ENCODE measurements at places on chromosomes 6 and 20.

DNA sequence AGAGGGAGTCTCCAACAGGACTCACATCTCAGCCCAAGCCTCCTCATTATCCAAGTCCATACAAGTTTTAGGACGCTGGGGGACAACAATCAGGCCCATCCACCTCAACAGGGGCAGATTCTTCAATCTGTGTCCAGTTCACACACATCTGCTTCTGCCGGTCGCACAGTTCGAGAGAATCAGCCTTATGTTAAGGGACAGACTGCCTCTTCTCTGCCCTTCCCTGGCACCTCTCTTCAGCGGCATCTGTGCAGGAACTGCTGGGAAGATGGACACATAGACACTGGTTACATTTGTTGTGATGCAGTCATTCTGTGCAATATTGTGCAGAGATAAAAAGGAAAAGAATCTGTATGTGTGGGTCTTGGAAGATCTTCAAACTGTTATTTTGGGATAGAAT, 21.0 kb downstream of the ULBP1 start:
- no peak for DNase-seq
- no peaks in the 10 kb centered on the region for H3K36me3 ChIP-seq
- no peak overlapping the region for H3K27ac ChIP-seq
- peaks cover 4% of the 10 kb centered on the region for H3K4me1 ChIP-seq
- H3K4me3 ChIP-seq = no peak overlapping the region

- no peaks in the 10 kb centered on the region for H3K4me1 ChIP-seq
- H3K4me3 ChIP-seq = no peak overlapping the region
- no peaks in the 10 kb centered on the region for H3K27me3 ChIP-seq
- no peak for DNase-seq
Observed at GRCh38 chr20:50310673-50311051, 120.0 kb downstream of the CEBPB start.

DNA sequence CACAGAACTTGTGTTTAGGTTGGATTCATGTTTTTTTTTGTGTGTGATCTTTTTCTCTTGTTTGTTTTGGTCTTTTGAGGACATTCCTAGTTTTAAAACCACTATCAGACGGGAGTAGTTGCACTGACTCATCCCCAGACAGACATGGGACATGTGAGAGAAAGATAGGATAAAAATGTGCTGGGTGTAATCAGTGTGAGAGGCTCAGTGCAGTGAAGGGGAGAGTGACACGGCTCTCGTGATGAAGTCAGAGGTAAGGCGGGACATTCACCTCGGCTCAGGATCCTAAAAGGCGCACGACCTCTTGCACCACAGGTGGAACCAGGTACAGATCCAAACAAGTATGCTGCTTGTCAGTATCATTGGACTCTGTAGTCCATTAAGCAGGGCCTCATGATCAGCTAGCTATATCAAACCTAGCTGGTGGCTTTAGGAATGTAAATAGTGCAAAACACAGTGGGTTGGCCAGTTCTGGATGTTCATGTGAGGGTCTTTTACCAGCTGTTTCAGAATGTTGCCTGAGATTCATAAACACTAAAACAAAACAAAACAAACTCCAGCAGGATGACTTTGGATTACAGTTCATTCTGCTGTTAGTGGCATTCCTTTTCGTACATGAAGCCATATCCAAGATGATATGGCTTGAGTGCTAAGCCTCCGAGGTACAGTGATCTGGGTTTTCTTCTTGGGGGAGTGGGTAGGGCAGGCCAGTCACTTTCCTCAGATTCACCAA, 18.0 kb downstream of the FOXO3 start:
- DNase-seq = no peak
- peaks cover 16% of the 10 kb centered on the region for H3K4me1 ChIP-seq
- H3K4me3 ChIP-seq = no peak overlapping the region
- H3K27ac ChIP-seq = no peak overlapping the region

- H3K4me3 ChIP-seq = no peak overlapping the region
- H3K36me3 ChIP-seq = no peaks in the 10 kb centered on the region
- no peak for DNase-seq
- H3K27me3 ChIP-seq = no peaks in the 10 kb centered on the region
Observed at GRCh38 chr20:10423735-10424134, 10.3 kb downstream of the MKKS start.

GRCh38 chr6:18187701-18188100, 32.5 kb downstream of the KDM1B start:
- H3K4me3 ChIP-seq = no peak overlapping the region
- peaks cover 14% of the 10 kb centered on the region for H3K36me3 ChIP-seq
- H3K4me1 ChIP-seq = no peaks in the 10 kb centered on the region
- no peak overlapping the region for H3K27ac ChIP-seq

DNA sequence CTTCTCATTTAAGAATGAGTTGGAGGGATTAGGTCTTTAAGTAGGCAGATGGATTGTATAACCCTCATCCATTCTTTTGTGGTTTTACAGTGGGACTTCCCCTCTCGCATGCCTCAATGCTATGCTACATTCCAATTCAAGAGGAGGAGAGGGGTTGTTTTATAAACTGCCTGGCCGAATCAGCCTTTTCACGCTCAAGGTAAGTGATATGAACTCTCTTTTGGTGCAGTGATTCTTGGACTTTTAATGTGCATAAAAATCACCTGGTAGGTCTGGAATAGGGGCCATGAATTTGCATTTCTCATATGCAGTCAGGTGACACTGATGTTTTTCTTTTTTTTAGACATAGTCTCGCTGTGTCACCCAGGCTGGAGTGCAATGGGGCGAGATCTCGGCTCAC, 10.8 kb downstream of the ASXL1 start:
- H3K4me1 ChIP-seq = peaks cover 6% of the 10 kb centered on the region
- no peak for DNase-seq
- peaks cover 25% of the 10 kb centered on the region for H3K36me3 ChIP-seq
- H3K27ac ChIP-seq = no peak overlapping the region
- no peak overlapping the region for H3K4me3 ChIP-seq
- H3K27me3 ChIP-seq = no peaks in the 10 kb centered on the region

GRCh38 chr6:42519779-42520178, 44.0 kb upstream of the UBR2 start:
- no peak overlapping the region for H3K4me3 ChIP-seq
- no peak for DNase-seq
- no peak overlapping the region for H3K27ac ChIP-seq

DNA sequence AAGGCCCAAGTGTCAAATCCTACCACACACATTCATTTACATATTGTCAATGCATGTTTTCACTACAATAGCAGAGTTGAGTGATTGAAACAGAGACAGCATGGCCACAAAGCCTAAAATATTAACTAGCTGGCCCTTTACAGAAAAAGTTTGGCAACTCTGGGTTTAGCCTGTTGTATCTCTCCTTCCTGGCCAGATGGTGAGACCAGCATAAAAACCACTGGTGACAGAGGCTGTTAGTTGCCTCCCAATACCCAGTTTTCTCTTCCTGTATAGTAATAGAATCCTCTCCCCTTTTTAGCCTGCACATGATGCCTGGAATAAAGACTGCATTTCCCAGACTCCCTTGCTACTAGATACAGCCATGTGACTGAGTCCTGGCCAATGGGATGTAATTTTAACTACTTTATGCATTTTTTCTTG, 100.0 kb upstream of the TAB2 start:
- no peaks in the 10 kb centered on the region for H3K36me3 ChIP-seq
- no peak for DNase-seq
- no peak overlapping the region for H3K27ac ChIP-seq
- H3K4me3 ChIP-seq = no peak overlapping the region

- H3K27me3 ChIP-seq = no peaks in the 10 kb centered on the region
- H3K27ac ChIP-seq = no peak overlapping the region
- H3K4me3 ChIP-seq = no peak overlapping the region
Observed at GRCh38 chr6:118218156-118218555, 311.1 kb downstream of the SLC35F1 start.

- no peak overlapping the region for H3K27ac ChIP-seq
- H3K4me3 ChIP-seq = no peak overlapping the region
- no peaks in the 10 kb centered on the region for H3K27me3 ChIP-seq
Observed at GRCh38 chr20:37807471-37808232, 95.3 kb upstream of the VSTM2L start.

DNA sequence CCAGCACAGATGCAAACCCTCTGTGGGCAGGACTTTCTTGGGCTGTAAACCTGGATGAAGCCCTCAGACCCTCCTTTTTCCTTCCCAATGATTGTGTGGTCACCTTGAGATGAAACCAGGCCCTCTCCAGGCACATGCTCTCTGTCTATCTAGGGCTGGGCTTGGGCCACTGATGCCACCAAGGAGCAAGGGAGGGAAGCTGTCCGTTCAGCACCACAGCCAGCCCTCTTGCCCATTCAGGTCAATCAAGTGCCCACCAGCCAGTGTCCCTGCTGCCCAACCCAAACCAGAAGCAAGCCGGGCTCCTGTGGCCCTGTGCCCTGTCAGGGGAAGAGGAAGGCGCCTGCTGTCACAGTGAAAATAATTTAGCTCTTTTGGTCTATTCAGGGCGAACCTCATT, 8.0 kb downstream of the STMN3 start:
- no peak overlapping the region for H3K27ac ChIP-seq
- H3K36me3 ChIP-seq = peaks cover 10% of the 10 kb centered on the region
- no peak for DNase-seq
- H3K4me3 ChIP-seq = no peak overlapping the region
- H3K4me1 ChIP-seq = peaks cover 26% of the 10 kb centered on the region

All from thymus (tissue), 14 donors.